GM04504 (cell line): ENCODE measurements at places on chromosomes 16 and 17.

- DNase-seq, result no peak
Observed at GRCh38 chr16:19338335-19338734, 52.8 kb downstream of the CLEC19A start.

DNA sequence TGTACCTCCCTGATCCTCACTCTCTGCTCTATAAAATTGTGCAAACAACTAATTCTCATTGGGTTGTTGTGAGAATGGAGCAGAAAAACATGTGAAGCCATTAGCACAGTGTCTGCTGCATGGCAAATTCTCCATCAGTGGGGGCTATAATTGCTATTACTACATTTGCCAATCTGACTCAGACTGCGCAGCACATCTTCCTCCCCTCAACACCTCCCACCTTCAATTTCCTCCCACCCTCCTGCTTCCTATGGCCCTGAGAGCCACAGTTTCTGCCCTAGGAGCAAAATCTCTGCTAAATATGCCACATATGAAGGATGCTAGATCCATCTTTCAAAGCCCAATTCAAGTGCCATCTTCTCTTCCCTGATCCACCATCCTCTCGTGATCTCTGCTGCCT lies 37.0 kb downstream of the ABCC12 start:
- DNase-seq, result no peak

GRCh38 chr16:7090628-7091115 lies 242.0 kb upstream of the RBFOX1 start:
- no peak for DNase-seq

GRCh38 chr16:27633721-27634120 lies 83.8 kb downstream of the KATNIP start:
- no peak for DNase-seq

DNA sequence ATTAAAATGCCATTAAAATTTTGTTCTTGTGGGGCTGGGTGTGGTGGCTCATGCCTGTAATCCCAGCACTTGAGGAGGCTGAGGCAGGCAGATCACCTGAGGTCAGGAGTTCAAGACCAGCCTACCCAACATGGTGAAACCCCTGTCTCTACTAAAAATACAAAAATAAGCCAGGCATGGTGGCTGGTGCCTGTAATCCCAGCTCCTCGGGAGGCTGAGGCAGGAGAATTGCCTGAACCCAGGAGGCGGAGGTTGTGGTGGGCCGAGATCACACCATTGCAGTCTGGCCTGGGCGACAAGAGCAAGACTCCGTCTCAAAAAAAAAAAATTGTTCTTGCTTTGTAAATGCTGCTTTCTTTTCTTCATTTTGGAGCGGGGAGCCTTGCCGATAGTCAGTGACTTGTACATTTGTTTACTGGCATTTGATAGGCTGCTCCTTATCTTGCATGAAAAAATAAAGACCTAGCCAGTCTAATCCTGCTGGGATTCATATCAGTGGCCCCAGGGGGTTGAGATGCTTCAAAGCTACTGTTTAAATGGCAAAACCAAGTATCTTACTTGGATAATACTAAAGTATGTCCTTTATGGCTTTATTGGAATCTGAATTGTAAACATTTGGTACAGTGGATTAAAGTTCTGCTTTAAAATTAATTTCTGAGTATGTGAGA lies 3.3 kb upstream of the CLTC start:
- no peak for DNase-seq

DNA sequence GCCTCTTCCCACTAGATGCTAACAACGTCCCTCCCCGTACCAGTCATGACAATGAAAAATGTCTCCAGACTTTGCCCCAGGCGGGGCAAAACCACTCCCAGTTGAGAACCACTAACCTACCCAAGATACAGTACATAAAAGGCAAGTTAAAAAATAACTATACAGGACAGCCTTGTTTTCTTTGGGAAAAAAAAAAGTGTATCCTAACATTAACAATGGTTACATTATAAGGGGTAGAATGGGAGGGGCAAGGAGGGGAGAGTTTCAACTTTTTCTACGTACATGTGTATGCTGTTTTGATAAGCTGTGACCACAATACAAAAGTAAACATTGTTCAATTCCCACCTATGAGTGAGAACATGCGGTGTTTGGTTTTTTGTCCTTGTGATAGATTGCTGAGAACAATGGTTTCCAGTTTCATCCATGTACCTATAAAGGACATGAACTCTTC lies 94.9 kb downstream of the TOX3 start:
- no peak for DNase-seq

GRCh38 chr17:48644159-48644558 lies 18.0 kb upstream of the HOXB9 start:
- DNase-seq, result no peak

GRCh38 chr16:29816694-29817441 lies 916 bp downstream of the PAGR1 start:
- no peak for DNase-seq

DNA sequence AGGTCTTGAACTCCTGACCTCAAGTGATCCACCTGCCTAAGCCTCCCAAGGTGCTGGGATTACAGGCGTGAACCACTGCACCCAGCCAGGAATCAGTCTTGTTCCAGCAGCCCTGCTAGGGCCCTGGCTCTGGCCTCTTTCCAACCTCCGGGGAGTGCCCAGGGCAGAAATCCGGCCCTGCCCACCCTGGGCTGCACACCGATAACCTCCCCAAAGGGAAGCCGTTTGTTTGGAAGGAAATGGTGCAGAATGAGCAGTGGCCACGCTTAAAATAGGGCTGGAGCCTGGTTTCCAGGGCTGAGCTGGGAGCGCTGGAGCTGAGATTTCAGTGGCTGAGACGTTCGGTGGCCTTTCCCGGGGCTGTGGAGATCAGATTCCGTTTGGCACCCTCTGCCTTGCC lies 17.8 kb upstream of the EMP2 start:
- no peak for DNase-seq

GRCh38 chr17:38508954-38509771 lies 80.9 kb downstream of the ARHGAP23 start:
- DNase-seq, result peak; percentile 38
